ENCODE measurements at places on chromosomes 11 and 22. TPM values are rescaled to one million over a fixed set of nuclear protein-coding genes. Genes with fewer than 3 reads are reported as not detected.

DNA sequence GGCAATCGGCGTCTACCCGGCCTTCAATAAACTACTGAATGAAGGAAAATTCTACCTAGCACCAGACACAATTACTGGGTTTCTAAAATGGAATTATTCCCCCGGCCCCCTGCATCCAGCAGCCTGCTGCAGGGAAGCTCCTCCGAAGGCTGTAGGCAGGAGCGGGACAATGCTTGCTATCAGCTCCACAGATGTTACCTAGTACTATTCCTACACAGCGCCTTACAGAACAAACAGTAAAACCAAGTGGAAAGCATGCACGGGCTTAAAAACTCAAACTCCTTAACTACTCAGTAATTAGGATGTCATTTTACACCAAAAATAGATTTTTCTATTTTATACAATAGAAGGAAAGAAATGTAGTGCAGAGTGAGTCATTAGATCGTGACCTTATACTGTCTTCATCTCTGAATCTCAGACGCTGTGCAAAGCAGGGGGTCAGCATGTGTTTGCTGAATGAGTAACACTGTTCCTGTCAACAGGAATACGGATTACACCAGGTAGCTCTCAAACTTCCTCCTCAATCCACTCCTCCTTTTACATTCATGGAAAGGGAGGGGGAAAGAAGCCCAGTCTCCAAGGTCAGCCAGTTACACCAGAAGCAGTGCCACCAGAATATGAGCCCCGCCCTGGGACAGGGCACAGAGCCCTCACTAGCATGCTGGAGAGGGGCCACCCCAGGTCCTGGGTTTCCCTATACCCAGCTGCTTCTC, 74.9 kb downstream of the PACSIN2 start:
- DNase-seq, result no peak

DNA sequence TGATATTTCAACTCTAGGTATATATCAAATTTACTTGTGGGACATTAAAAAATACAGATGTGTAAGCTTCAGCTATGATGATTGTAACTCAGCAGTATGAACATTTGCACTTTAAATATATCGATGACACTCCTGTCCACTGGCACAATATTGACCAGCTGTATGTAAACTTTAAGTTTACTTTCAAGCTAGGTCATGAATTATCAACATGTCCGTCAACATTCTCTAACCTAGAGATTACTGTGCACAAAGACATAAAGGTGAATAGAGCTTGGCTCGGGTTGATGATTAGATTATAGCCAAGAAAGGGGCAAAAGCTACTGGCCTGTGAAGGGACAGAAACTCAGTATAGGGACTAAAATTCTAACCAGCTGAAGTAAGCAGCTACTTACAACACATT, 286.6 kb downstream of the SWAP70 start:
- DNase-seq, result no peak

GRCh38 chr11:1436468-1437039, 46.8 kb downstream of the BRSK2 start:
- DNase-seq, result no peak

PLA2G6 gene
- total RNA-seq, result 48.8 TPM

TSGA10IP gene
- total RNA-seq, result not detected

APOL4 gene
- not detected for total RNA-seq

Data from osteocyte (in vitro differentiated cells).